ENCODE measurements at places on chromosomes 1 and 21.

- DNase-seq: no peak
Measured at GRCh38 chr21:33975548-33976081, 60.0 kb upstream of the ATP5PO start.

DNA sequence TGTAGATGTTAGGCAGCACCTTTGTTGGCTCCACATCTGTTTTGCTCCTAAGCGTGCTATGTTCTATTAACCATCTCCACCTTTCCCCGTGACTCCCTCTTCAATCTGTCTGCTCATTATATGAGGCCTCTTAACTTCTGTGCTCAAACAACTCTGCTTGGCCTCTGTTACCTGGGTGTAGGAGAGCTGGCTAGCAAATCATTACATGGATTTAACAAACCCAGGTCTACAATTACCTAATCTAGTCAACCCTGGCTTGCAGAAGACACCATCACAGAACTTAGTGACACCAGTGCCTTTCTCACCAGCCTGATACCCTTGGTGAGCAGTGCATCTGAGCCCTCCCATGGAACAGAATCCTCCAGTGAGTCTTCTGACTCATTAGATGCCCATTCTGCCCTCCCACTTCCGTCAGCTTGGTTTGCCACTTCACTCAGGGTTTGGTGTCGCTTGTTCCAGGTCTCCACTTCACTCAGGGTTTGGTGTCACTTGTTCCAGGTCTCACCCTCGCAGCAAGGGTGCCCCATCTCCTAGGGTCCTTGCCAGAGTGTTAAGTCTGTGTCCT, 92.0 kb upstream of the KIF26B start:
- DNase-seq: no peak

- DNase-seq: no peak
Measured at GRCh38 chr21:45870421-45870820, 111.1 kb upstream of the COL6A1 start.

DNA sequence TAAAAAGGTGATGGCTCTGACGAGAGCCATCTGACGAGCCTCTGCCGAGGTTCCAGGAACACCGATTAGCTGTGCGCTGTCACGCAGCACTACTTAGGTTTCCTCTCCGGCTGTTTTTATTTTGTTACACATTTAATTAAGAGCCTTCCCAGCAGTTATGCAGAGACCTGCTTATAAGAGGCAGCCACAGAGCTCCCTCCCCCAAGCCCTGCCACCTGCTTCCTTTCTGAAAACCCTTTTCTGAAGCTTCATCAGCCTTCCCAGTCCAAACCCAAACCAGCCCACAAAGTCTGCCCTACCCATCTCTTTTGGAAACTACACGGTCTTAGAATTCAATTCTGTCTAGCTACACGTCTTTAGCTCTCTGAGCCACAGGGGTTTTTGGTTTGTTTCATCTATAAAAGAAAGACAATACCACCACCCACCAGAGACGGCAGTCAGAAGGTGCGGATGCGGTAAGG, 49.1 kb downstream of the ERI3 start:
- DNase-seq: no peak

GRCh38 chr1:48869116-48869893, 92.6 kb upstream of the BEND5 start:
- no peak for DNase-seq

DNA sequence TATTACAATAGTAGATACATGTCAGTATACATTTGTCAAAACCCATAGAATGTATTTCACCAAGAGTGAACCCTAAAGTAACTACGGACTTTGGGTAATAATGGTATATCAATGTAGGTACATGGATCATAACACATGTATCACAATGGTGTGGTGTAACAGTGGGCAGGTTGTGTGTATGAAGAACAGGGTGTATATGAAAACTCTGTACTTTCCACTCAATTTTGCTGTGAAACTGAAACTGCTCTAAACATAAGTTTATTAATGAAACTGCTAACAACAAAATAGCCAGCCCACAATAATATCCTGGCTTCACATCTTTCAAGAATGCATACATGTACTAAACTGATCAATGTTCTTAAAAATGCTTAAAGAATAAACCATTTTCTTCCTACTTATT, 90.2 kb downstream of the RUSC1 start:
- no peak for DNase-seq

DNA sequence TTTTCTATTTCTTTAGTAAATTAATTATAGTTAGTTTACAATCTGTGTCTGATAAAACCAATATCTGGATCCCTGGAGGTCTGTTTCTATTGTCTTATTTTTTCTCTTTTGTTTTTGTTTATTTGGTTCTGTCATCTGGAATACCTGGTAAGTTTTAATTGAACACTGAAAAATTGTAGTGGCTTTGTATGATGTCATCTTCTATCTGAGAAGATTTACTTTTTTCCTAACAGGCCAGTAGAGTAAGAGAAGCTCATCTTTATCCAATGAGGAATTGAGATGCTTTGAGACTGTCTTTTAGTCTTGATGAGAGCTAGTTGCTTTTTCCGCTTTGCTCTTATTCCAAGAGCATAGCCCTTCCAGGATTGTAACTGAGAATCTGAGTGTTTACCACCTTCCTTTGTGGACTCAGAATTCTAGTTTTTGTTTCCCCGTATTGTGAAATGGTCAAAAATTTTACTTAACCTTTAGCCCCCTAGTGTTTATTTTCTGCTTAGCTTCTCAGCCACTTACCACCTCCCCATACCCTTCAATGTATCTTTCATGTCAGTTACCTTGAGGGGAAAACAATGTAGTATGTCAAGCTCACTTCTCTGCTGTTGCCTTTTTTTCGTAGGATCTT, 25.0 kb downstream of the PTGFRN start:
- DNase-seq: no peak

DNA sequence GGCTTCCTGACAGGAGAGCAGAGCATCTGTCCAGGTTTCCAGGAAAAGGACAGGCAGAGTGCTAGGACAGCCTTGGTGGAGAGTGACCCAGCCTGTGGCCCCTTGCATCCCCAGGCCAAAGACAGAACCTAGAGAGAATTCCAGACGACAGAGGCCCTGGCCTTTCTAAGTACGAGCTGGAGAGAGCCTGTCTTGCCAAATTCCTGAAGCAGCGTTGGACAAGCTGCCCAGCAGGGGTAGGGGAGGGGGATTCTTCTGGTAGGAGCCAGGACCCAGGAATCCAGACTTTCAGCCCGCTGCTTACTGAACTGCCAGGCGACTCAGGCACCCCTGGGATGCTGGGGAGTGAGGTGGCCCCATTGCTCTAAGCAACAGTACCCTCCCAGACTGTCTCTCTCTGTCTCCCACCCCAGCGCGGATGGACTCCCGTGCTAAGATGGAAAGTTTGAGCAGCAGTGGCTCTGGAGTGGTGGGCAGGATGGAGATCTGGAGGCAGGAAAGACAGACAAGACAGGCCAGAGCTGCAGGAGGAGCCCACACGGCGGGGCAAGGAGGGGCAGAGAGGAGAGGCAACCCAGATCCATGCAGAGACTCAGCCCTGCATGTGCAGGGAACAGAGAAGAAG, 8.8 kb upstream of the PEAR1 start:
- DNase-seq: no peak

DNA sequence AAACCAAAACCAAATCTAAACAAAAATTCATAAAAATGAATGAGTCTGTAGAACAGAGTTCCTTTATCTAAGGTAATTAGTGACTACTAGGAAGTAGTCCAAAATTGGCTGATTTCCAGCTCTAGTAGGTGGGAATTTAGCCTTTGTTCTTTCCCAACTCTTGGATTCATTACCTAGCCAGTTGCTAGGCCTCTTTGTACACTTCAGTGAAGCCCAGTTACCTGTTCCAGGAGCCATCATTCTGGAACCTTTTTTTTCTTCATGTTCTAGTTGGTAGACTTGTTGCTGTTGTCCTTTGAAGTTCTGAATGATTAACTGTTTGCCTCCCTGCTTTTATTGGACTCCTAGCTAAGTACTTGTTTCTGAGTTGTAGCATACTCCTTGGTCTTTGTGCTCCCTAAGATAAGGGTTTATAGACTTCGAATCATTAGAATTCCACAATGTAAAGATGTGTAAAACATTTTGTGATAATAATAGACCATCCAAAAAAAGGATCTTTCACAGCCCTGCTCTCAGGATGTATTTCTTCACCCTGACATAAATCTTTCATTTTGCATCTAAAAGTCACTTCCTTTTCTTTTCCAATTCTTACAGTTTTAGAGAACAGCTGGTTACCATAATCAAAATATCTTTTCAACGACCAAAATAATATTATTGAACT, 9.8 kb downstream of the PLA2G4A start:
- DNase-seq: no peak

GRCh38 chr1:55618199-55618598, 403.0 kb upstream of the USP24 start:
- DNase-seq: no peak

DNA sequence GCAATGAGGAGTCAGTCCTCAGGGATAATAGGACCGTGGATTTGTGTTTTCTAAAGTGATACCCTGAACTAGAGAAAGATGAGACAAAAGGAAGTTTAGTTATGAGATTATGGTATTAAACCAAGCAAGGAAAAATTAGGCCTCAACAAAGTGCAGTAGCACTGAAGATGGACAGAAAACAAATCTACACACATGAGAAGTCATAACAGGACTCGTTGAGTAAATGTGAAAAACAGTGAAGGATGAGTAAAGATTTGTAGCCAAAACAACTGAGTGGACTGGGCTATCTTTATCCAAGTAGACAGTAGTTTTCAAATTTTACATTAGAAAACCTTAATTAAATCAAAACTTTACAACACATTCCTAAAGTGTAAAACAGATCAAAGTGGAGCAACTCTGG, 15.0 kb downstream of the EPRS1 start:
- DNase-seq: no peak

DNA sequence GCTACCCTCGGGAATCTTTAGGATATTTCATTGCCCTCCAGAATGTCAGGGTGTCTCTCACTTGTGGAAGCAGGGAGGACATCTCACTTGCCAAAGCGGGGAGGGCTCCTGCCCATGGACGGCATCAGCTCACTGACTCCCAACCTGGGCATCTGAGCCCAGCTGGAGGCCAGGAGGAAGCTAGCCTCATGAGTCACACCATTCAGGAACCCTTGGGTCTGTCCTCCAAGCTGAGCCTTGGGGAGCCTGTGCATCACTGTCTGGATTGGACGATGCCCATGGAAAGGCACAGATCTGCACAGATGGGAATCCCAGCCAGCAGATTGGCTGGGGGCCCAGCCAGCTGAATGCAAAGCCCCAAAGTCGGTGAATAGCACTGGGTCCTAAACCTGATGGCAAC, 25.2 kb downstream of the WNT3A start:
- DNase-seq: peak; percentile 30

GRCh38 chr1:155070721-155071569, 7.4 kb downstream of the EFNA4 start:
- peak; percentile 83 for DNase-seq

GRCh38 chr1:240027059-240027462, 64.6 kb upstream of the FMN2 start:
- DNase-seq: no peak

GRCh38 chr1:114104949-114105348, 48.7 kb downstream of the SYT6 start:
- DNase-seq: no peak

DNA sequence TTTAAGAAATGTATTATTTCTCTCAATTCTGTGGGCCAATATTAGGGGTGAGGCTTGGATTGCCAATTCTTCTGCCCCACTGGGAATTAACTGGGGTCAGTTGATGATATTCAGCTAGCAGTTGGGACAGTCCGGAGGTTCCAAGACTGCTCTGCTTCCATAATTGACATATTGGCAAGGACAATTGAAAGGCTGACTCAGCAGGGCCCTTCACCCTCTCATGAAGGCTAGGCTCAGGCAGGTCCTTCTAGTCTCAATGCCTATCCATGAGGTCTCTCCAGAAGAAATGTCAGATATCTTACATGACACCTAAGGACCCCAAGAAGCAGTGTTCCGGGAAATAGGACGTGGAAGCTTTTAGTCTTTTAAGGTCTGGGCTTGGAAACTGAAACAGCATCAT, 13.3 kb upstream of the RNF11 start:
- DNase-seq: no peak

DNA sequence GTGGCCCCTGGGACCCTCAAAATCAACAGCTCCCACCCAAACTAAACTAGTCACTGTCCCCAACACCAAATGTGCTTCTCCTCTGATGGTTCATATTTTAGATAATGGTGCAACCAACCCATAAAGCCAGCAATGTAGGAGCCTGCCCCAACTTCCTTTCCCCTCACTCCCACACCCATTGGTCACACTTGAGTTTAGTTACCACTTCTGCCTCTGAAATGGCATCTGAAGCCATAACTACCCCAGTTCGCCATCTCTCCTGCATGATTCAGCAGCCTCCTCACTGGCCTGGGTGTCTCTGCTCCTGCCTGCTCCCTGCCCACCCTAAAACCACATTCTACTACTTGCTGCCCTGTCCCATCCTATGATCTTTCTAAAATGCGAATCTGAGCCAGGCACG, 3.4 kb upstream of the CDCP2 start:
- no peak for DNase-seq

- no peak for DNase-seq
Measured at GRCh38 chr1:25908161-25908560, 1.9 kb upstream of the STMN1 start.

GRCh38 chr21:44758781-44759627, 42.6 kb downstream of the UBE2G2 start:
- no peak for DNase-seq

DNA sequence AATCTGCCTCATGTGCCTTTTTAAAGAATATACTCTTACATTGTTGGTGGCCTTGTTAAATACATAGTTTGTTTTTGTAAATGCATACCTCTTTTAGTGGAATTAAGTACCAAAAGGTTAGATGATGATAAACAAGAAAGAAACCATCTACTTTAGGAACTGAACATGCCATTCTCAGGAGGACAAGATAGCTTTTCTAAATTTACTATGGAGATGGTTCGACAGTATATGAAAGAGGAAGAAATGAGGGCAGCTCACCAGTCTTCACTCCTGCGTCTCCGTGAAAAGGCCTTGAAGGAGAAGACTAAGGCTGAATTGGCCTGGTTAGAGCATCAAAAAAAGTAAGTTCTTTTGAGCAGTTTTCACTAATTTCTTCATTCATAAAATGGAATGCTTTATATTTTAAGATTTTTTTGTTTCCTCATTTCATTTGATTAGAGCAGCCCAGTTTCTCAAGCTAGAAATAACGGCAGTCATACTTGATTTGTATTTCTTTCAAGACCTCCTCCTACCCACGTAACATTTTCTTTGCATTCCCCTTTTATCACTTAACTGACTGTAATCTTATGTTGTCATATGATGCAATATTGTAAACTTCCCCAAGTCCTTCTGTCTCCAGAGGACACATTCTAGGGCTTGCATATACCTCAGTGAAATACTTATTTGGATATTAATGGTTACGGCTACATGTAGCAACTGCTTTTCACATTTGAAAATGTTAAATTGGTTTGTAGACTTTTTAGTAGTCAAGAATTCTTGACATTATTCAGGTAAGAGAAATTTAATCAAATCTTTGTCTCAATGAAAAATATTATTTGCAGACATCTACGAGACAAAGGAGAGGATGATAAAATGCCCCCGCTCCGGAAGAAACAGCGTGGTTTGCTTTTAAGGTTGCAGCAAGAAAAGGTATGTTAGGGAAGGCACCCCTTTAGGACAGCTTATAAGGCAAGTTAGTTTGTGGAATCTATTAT, 99.3 kb downstream of the CEP350 start:
- no peak for DNase-seq

- no peak for DNase-seq
Measured at GRCh38 chr1:61375082-61375880, 292.9 kb downstream of the NFIA start.

- DNase-seq: peak; percentile 90
Measured at GRCh38 chr1:16078925-16079656, 5.6 kb upstream of the FAM131C start.
